ENCODE measurements at places on chromosomes 5 and 9. TPM values are rescaled to one million over a fixed set of nuclear protein-coding genes. Genes with fewer than 3 reads are reported as not detected.

Gene CER1
- 0.05 TPM for total RNA-seq

- no peak for DNase-seq
These were observed 123.4 kb upstream of the APC start for GRCh38 chr5:112614285-112614684.

Gene PHF24
- total RNA-seq = 0.28 TPM

Gene EDIL3
- total RNA-seq = 0.52 TPM

Gene CCDC112
- total RNA-seq = 7.2 TPM

- no peak for DNase-seq
These were observed 78.4 kb downstream of the FRMD3 start for GRCh38 chr9:83459830-83460229.

- DNase-seq = no peak
These were observed 57.2 kb upstream of the GHR start for GRCh38 chr5:42366051-42366450.

Gene LCN15
- 0.05 TPM for total RNA-seq

Gene RASEF
- 3.9 TPM for total RNA-seq

DNA sequence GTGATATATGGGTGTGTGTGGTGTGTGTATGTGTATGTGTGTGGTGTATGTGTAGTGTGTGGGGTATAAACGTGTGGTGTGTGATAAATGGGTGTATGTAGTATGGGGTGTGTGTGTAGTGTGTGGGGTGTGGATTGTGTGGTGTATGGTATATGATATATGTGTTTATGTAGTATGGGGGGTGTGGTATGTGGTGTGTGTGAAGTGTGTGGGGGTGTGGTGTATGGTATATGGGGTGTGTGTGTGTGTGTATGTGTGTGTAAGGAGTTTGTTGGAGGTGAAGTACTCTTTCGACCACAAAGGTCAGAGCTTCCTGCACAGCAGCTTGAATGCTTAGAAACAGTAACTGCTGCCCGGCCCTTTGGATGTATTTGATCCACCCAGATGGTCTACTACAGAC, 145.2 kb upstream of the IQGAP2 start:
- no peak for DNase-seq

Gene GFPT2
- total RNA-seq = 0.85 TPM

- DNase-seq = no peak
These were observed 3.2 kb upstream of the TENT4A start for GRCh38 chr5:6710070-6710469.

GRCh38 chr5:53549792-53550191, 10.6 kb upstream of the NDUFS4 start:
- no peak for DNase-seq

- no peak for DNase-seq
These were observed 204.8 kb upstream of the KLF4 start for GRCh38 chr9:107694390-107694789.

DNA sequence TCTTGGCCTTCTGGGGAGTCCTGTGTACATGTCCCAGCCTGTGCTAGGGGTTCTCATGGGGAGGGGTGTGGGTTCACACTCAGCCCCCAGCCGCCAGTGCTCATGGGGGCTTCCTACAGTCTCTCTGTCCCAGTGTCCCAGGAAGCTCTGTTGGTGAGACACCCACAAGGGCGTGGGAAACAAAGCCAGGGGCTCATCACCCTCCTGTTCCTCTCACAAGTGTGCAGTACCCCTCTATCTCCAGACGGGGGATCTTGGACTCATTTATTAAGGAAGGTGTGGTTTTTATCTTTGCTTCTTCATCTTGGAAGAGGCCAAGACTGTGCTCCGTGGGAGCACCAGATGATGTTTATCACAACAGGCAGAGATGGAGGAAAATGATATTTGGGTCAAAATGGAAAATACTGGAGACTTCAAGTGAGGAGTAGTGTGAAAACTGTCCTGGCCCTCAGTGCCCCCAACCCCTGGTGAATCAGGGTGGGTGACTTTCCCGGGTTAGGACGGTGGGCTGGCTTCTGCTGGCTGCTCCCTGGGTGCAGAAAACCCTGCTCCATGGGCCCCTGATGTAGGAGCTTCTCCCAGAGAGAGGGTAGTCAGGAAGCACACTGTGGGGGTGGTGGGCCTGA, 15.2 kb downstream of the TMEM171 start:
- DNase-seq = no peak

Gene ABLIM3
- total RNA-seq = 1.4 TPM

Gene F2RL1
- total RNA-seq = 0.66 TPM

GRCh38 chr9:97528529-97529230, 27.2 kb downstream of the TMOD1 start:
- no peak for DNase-seq

DNA sequence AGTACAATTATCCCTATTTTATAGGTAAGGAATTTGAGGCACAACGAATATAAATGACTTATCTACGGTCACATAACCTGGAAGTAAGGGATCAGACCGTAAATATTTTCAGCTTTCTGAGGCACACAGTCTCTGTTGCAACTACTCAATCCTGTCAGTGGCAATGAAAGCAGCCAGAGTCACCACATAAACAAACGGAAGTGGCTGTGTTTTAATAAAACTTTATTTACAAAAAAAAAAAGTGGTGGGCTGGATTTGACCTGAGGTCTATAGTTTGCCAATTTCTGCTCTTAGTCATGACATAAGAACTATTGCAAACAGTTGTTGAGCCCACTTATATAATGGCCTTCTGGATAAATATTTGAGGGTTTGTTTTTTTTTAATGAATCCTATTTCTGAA, 29.6 kb downstream of the ZNF366 start:
- DNase-seq = no peak

Gene PCDHGA4
- total RNA-seq = 0.19 TPM

- no peak for DNase-seq
These were observed 11.7 kb upstream of the INPP5E start for GRCh38 chr9:136451221-136451877.

Gene RHOBTB3
- total RNA-seq = 33.4 TPM

DNA sequence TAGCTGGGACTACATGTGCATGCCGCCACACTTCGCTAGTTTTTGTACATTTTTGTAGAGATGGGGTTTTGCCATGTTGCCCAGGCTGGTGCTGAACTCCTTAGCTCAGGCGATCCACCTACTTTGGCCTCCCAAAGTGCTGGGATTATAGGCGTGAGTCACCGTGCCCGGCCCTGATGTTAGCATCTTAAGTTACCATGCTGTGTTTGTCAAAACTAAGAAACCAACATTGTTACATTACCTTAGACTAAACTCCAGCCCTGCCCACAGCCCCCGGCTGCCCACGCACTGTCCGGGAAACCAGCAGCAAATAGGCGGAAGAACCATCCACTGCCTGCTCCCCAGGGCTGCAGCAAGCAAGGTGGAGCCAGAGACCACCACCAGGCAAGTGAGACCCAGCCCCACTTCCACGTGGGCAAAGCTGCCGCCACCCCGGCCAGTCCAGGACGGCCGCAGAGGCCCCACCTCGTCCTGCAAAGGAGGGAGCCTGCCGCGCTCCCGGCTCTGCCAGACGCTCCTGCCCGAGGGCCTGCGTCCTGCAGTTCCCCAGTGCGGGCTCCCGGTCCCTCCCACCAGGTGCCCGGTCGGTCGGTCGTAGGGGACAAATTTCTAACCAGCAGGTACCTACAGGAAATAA, 35.7 kb upstream of the TXN start:
- DNase-seq = no peak

Gene PCDHA12
- under 0.01 TPM for total RNA-seq

Gene TMEM252
- total RNA-seq = not detected

Gene KIF4B
- total RNA-seq = 0.05 TPM

Gene CACFD1
- 6.1 TPM for total RNA-seq
